ENCODE measurements at places on chromosomes 5 and 9.
A peak's percentile ranks its signal among the peaks of the same experiment; 100 is the strongest.

DNA sequence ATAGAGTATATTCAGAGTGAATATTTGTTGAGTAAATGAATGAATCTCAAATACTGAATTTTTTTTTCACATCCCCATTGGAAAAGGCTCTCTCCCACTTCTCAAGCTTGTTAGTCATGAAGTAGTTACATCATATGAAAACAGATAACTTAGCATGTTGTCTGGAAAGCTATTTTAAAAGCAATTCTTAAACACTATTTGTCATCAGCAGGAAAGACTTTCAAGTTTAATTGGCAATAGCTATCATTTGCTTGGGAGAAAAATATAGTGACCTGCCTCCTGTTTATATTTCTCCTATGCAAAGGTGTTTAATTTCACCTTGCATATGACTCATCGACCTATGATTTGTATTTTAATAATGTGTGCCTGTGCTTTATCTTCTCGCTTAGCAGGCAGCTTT lies 499.8 kb upstream of the GRIA1 start:
- no peak for DNase-seq

GRCh38 chr9:34997379-34997781 lies 7.8 kb downstream of the DNAJB5 start:
- DNase-seq, result no peak

DNA sequence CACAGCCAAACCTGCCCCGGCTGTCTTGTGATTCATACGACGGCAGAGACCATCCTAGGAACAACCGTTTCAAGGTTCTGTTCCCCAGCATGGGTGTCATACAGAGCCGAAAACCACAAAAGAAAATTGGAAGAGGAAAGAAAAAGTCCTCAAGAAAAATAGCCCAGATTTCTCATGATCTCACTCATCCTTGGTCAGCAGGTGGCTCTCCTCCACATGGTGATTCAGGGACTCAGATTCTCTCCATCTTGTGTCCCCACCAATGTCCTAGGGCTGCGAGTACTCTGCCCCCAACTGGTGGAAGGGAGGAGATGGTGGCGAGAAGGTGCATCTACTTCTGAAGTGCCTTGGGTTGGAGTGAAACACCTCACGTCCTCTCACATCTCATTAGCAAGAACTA lies 25.6 kb downstream of the PDZD2 start:
- no peak for DNase-seq

GRCh38 chr5:96528826-96529474 lies 95.9 kb upstream of the PCSK1 start:
- no peak for DNase-seq

DNA sequence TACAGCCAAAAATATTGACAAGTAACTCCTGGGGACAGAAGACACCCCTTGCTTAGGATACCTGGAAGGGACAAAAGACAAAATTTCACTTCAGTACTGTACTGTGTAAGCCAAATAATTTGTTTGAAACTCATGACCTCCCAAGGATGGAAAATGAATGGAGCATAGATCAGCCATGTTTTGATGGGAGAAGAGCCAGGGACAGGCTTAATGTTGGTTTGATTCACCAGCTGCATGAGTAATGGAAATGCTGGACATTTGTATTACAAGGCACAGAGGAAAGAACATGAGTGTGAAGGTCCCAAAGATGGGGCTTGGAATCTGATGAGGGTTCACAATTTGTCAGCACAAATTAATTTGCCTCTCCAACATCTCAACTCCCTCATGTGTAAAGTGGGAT lies 122.8 kb downstream of the ENC1 start:
- no peak for DNase-seq

GRCh38 chr9:133619791-133620190 lies 10.6 kb upstream of the FAM163B start:
- DNase-seq, result peak; percentile 20

- no peak for DNase-seq
Measured at GRCh38 chr5:96968074-96968473, 32.2 kb downstream of the LNPEP start.

- DNase-seq, result no peak
Measured at GRCh38 chr5:57825031-57825686, 342.5 kb upstream of the ACTBL2 start.

DNA sequence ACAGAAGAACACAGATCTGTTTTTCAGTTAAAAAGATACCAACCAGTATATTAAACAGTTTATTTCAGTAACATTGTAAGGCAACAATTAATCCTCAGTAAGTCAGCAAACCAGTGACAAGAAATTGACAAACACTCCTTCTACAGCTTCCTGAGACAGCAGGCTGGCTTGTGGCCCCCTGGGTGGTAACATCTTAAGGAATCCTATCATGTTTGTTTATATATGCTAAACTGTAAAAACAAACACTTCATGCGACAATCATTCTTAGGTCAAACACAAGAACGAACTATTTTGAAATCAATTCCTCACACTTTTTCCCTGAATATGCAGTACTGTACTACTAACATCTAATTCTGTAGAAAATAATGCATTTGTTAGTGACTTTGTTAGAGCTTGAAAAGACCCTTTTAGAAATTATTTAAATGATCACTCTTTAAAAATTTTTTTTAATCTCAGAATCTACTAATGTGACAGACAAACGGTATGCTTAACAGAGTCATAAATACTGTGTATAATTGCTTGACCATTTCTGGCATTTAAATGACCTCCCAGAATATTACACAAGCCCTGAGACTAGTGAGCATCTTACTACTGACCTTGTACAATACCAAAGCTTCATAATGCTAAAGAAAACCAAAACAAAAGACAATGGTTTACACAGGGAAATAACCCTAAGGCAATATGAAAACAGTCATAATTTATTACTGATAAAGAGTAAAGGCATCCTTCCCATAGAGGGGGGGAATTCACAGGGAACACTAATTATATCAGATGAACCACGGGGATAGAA lies 48.2 kb downstream of the ERMP1 start:
- DNase-seq, result no peak

GRCh38 chr5:77663090-77663863 lies 24.8 kb upstream of the OTP start:
- DNase-seq, result no peak

- no peak for DNase-seq
Measured at GRCh38 chr5:77427998-77428397, 64.1 kb downstream of the WDR41 start.

DNA sequence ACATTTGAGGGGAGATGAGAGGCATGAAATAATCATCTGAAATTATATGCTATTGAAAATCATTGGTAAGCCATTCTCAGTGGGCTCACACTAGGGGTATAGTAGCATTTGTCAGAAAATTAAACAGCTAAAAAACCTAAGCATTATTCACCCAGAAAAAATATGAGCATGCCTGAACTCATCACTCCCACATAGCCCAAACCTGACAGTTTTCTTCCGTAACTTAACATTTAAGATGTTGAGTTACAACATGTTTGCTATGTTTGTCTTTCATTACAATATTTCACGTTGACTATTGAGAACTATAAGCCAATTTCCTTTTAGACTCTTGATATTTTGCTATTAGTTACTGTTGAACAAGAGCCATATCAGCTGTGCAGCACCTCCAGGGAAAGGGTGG lies 23.5 kb upstream of the GHR start:
- no peak for DNase-seq

- no peak for DNase-seq
Measured at GRCh38 chr5:29143266-29143665, 2050.2 kb upstream of the CDH6 start.

GRCh38 chr5:180915924-180916323 lies 17.0 kb downstream of the BTNL8 start:
- peak; percentile 7 for DNase-seq

DNA sequence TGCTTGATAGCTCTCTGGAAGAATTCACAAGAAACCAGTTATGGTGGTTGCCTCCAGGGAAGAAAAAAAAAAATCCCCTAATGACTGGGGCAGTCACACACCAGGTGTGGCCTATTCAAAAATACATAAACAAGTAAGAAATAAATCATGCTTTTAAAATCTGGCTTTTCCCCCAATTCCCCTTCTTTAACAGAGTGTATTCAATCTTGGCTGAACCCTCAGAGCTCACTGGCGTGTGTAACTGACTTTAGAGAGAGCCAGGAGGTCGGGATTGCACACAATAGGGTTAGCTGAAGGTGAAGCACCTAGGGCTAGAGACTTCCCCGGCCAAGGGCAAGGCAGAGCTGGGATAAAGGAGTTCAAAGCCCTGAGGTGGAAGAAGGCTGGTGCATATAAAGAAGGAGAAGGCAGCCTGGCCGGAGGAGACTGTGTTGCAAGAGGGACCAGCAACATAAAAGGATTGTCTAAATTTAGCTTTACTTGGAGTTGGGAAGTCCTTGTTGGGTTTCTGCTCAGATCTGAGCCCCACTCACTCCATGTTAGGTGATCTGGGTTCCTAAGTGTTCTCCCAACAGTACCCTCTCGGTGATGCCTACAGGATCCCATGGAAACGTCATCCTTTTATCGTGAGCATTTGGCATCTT lies 19.7 kb downstream of the FNBP1 start:
- DNase-seq, result no peak

DNA sequence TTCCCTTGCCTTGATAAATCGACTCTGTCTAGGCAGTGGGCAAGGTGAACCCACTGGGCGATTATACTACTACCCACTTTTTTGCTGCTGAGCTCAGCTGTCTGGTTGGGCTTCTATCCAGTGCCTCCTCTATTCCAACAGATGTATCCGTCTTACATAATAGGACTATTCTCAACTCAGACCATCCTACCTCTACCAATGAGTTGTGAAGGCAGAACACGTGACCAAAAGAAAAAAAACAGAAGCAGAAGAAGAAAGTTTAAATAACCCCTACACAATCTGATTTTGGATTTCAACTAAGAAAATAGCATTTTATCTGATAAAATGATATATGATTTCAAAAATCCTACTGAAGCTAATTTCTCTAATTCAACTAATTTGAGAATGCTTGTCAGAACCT lies 16.2 kb upstream of the SHOC1 start:
- DNase-seq, result no peak

- DNase-seq, result no peak
Measured at GRCh38 chr5:159906943-159907342, 9.3 kb upstream of the ADRA1B start.

DNA sequence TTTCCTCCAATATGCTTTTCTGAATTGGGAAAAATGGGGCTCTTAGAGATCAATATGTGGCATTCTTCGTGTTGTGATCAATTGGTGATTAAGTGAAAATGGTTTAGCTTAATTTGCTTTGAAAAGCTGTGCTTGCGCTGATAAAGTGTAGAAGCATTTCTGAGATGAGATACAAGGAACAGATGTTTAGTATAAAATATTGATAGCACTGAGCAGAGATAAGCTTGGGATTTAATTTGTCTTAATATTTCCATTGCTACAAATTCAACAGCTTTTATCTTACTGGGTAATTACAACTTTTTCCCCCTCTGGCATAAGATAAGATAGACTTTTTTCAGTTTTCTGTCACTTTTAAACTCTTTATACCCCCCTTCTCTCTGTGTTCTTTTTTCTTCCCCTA lies 2204.9 kb upstream of the WWC1 start:
- no peak for DNase-seq

- DNase-seq, result no peak
Measured at GRCh38 chr5:6631441-6631840, 1.4 kb downstream of the NSUN2 start.

- no peak for DNase-seq
Measured at GRCh38 chr9:121902461-121903135, 190.5 kb downstream of the TTLL11 start.

- DNase-seq, result no peak
Measured at GRCh38 chr9:113677057-113677456, 199.1 kb upstream of the ZNF618 start.

GRCh38 chr9:76161541-76161940 lies 232.7 kb downstream of the RFK start:
- no peak for DNase-seq

DNA sequence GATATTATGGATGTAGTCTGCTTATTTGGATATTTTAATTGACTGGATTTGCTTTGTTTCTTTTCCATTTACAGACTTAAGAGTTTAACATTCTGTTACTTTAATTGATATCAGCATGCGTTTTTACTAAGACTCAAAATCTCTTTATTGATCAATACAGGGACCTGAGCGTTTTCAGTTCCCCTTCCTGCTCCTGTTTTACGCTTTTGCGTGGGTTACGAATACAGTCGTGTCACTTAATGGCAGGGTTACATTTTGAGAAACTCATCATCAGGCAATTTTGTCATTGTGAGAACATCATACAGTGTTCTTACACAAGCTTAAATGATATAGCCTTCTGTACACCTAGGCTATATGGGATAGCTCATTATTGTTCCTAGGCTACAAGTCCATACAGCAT lies 65.2 kb downstream of the PBX3 start:
- DNase-seq, result no peak

DNA sequence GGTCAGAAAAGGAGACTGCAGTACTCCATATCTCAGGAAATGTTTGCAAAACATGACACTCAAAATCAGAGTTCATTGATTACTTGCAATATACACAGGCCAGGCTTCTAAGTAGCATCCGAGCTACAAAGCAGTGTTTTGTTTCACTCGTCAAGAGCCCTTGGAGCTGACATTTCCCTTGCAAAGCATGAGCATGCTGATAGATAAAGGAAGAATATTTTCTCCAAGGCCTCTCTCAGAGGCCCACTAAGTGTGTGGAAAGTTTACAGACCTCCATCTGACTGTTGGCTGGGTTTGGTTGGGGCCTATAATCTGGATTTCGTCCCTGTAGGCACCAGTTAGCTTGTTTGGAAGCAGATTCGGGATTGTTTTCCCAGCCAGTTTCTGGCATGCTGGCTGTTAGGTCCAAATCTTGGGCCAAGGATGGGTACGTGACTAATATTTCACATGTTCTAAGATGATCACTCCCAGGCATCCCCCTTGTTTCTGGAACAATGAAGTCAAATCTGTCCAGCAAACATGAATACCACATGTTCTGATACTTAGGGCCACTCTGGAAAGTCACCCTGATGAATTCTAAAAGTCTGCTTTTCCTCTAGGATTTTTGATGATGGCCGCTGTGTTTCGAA lies 161.3 kb downstream of the RFK start:
- DNase-seq, result no peak

DNA sequence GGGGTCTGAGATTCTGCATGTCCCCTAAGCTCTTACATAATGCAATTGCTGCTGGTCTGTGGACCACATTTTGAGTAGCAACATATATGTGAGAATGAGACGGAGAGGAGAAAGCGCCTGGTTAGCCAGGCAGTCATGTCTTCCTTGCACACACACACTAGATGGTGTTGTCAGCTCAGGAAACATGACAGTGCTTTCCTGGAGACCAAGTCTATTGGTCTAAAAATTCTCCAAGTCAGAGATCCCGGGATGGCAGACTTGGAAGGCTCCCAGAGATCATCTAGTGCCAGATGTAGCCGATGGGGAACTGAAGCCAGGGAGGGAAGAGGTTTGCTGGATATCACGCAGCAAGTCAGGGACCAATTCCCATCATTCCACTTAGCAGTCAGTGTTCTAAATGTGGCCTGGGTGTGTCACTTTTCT lies 53.4 kb downstream of the GALNT12 start:
- DNase-seq, result no peak

GRCh38 chr9:76987594-76988200 lies 31.8 kb upstream of the FOXB2 start:
- no peak for DNase-seq

Measured in inflammatory macrophage (primary cell).